ENCODE measurements at places on chromosomes 16 and 17.

GRCh38 chr17:43791589-43791988 is 11.4 kb downstream of the CFAP97D1 start:
- no peak for DNase-seq

DNA sequence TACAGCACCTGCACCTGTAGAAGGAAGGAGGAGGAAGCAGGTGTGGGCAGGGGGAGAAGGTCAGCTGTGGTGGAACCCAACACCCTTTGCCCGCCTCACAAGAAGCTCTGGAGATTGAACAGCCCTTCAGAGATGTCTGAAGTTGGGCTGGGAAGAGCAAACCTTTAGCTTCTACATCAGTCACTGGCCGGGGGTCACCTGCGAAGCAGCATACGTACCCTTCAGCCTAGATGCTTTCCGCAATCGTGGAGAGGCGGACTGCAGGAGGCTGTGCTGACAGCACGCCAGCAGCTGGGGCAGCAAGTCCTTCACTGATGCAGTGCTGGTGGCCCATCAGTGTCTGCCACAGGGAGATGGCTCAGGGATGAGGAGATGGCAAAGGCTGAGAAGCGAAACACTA is 5.2 kb upstream of the HS3ST3B1 start:
- no peak for DNase-seq

DNA sequence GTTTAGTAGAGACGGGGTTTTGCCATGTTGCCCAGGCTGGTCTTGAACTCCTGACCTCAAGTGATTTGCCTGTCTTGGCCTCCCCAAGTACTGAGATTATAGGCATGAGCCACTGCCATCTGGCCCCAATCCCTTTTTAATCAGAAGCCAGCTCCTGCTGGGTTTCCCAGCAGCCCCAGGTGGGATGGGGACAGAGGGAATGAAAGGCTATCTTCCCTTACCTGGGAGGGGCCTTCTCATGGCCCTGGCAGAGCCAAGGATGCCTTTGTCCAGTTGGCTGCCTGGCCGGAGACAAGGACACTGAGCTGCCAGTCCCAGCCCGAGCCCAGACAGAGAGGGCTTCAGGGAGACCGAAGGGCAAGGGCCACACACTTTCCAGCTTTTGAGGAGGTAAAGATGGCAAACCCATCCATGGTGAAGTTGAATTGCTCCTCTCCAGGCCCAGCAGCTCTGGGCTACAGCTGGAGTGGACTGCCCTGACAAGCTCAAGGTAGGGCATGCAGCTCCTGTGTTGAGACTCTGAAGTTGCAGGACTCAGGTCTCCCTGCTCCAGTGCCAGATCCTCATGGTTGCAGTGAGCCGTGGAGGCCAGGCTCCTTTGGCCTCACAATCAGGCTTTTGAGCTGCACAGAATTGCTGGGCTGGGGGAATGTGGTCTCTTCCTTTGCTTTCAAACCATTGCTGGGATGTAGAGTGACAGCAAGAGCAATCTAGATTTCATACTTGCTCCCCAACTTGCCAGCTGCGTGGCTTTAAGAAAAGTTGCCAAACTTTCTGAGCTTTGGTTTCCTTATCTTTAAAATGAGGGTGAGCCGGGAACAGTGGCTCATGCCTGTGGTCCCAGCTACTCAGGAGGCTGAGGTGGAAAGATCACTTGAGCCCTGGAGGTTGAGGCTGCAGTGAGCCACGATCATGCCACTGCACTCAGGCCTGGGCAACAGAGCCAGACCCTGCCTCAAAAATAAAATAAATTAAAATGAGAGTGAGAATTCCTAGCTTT is 44.5 kb upstream of the IL34 start:
- DNase-seq = no peak

DNA sequence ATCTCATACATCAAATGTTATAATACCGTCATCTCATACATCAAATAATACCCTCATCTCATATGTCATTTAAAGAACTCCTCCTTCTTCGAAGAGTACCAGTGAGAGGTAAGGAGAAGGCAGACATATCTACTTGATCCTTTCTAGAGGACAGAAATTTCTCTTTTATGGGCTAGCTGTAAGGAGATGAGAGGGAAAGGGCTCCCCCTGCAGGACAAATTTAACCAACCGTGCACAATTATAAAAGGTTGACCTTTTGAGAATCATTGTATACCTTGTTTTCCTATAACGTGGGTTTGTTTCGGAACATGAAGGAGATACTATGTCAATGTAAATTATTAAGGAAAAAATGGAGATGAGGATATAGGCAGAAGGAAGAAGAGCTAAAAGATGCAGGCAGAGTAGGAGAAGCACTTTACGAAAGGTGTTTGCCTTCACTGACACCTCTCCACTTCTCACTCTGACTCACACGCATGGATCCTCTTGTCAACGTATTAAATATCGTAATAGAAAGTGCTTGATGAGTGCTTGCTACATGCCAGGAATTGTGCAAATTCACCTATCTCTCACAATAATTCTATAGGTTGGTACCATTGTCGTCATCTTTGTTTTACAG is 465.9 kb upstream of the ERCC4 start:
- no peak for DNase-seq

- DNase-seq = no peak
Measured at GRCh38 chr16:30888856-30889499, 4.9 kb downstream of the BCL7C start.

DNA sequence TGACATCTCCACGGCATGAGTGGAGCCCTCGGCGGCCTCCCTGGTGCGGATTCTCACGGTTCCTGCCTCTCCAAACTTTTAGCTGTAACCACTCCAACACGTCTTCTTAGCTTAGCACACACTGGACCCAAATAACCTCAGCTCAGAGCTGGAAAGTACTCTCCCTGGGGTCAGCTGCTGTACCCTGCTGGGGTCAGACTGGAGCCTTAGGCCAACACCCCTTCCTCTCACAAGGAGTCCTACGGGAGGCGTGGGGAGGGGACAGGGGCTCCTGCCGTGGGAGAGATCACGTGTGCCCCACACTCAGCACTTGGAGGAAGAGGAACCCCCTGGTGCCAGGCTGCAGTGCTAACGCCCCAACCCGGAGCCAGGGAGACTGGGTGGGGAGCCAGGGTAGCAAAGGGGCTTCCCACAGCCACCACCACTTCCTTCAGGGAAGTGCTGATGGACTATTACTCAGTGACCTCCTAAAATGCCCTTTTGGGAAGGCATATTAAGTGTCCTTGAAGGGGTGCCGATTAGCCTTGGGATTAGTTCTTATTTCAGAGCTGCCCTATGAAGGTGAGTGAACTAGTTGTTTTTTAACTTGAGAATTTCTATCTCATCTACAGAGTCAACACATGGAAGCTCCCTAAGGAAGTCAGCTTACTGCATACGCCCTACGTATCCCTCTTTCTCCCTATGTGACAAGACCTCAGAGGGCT is 124.0 kb downstream of the HIC1 start:
- no peak for DNase-seq

- no peak for DNase-seq
Measured at GRCh38 chr16:85173146-85173980, 61.1 kb upstream of the CIBAR2 start.

GRCh38 chr17:59331929-59332748 is 684 bp downstream of the YPEL2 start:
- DNase-seq = no peak

- no peak for DNase-seq
Measured at GRCh38 chr16:11796227-11797165, 562 bp downstream of the ZC3H7A start.

DNA sequence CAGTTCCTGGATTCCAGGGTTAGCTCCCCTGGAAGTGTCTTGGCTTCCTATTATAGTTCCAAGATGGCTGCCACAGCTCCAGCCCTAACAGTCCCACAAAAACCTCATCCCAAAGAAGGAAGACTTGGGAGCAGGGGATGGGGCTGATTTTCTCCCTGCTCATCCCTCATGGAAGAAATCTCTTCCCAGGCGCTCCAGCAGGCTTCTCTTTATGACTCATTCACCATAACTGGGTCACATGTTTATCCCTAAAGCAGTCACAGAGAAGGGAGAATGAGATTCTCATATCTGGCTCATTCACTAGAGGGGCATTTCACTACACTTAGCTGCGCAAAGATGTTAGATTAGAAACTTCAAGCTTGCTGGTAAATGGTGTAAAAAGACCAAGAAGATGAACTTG is 206.5 kb upstream of the IRX3 start:
- no peak for DNase-seq

DNA sequence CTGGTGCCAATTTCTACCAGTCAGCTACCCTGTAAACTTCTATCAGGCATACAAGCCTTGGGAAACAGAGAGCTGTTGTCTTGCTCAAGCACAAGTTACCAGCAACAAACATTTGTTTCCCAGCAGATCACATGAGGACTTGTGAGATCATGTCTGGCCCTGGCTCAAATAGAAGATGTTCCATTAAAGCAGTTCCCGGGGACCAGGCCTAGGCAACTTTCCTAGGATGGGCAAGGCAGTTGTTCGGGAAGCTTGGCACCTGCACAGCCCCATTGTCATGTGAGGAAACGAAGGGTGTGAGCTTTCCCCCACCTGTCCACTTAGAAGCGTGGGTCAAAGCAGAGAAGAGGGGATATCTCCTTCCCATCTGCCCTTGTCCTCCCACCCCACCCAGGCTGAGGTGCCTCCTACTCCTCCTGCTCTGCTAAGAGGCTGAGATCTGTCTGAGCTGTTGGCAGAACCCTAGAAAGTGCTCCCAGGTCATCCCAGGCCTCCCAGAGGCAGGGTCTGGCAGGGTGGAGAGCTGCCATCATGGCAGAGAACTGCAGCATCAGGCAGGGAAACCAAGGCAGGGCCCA is 11.2 kb upstream of the SLC47A2 start:
- no peak for DNase-seq

GRCh38 chr17:39903158-39903884 is 15.1 kb downstream of the GSDMB start:
- no peak for DNase-seq

DNA sequence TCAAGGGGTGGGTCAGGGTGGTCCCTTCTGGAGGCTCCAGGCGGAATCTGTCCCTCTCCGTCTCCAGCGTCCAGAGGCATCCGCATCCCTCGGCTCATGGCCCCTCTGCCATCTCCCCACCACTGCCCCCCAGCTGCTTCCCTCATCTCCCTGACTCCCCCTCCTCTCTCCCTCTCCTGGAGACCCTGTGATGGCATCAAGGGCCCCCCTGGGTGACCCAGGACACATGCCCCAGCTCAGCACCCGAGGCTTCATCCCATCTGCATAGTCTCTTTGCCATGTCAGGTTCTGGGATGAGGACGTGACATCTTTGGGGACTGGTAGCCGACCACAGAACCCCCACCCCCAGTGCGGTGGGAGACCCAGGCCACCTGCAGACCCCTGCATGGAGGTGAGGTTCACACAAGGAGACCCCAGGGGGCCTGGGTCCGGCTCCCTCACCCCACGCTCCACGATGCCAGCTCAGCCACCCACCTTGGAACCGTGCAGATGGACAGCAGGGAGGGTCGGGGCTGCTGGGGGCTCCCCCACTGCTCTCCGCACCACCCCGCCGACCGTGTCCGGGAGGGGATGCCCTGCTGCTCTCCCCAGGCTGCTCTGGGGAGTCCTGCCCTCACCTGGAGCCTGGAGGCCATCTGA is 3.8 kb downstream of the SECTM1 start:
- no peak for DNase-seq

Measured in esophagus squamous epithelium (tissue), 5 donors.